T-helper 2 cell (primary cell): ENCODE measurements at places on chromosomes 4 and X.

- DNase-seq: no peak
Observed at GRCh38 chr4:100372432-100372831, 145.4 kb downstream of the EMCN start.

- DNase-seq: no peak
Observed at GRCh38 chr4:21366312-21366711, 582.3 kb downstream of the KCNIP4 start.

- DNase-seq: no peak
Observed at GRCh38 chrX:56794404-56795230, 65.6 kb downstream of the NBDY start.

GRCh38 chr4:37549041-37549440 is 137.1 kb downstream of the RELL1 start:
- no peak for DNase-seq

DNA sequence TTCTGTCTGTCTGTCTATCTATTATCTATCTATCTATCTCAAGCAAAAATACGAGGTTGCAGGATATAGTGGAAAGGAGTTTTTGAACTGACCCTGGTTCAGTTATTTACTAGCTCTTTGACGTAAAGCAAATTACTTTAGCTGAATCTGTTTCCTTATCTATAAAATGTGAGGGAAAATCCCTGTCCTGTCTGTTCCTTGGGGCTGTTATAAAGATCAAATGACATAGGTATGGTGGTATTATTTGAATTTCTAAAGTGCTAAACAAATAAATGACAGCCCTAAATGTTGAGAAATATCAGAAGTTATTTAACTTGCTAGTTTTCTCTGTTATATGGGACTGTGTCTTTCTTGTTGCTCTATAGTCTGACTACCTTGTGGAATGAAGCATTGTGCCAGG is 55.0 kb downstream of the MAGEC1 start:
- no peak for DNase-seq

- no peak for DNase-seq
Observed at GRCh38 chr4:100295792-100296191, 105.5 kb upstream of the DDIT4L start.

DNA sequence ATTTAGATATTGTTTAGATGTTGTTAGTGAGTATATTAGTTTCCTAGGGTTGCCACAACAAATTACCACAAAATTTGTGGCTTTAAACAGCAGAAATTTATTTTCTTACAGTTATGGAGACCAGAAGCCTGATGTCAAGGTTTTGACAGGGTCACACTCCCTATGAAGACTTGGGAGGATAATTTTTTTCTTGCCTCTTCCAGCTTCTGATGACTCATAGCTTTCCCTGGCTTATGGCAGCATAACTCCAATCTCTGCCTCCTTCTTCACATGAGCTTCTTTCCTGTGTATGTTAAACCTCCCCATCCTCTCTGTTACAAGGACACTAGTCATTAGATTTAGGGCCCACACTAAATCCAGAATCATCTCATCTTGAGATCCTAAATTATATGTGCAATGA is 20.9 kb upstream of the RAB40A start:
- DNase-seq: no peak

GRCh38 chr4:77852892-77853495 is 9.6 kb upstream of the MRPL1 start:
- DNase-seq: peak; percentile 94

DNA sequence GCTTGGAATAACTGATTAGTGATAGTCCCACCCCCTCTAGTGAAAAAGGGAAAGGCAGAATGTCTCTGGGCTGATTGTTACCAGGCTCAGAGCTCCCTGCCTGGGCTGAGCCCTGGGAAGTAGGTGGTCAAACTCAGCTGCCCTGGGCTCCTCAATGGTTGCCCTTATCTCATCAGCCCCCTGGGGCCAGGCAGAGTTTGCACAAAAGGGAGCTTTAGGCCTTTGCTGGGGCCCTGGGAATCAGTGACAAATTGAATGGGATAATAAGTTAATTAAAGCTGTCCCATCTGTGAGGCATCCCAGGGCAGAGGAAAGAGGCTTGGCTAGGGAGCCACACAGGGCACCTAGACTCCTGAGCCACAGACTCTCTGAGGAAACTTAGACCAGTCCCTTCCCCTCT is 89.0 kb downstream of the EFNB1 start:
- no peak for DNase-seq

DNA sequence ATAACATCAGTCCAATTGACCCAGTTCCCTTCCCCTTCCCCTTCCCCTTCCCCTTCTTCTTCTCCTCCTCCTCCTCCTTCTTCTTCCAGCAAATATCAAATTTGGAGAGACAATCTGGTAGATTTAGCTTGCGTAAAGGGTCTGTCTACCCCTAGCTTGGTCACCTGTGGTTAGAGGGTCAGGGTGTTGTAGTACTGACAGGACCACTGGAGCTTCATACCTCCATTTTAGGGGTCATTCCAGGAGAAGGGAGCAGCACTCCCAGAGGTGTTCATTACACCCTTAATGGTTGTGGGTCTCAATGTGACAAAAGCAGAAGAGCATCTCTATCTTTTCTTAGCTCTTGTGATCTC is 3.7 kb upstream of the FGB start:
- DNase-seq: no peak

- no peak for DNase-seq
Observed at GRCh38 chr4:124566030-124566429, 146.5 kb downstream of the ANKRD50 start.

- no peak for DNase-seq
Observed at GRCh38 chr4:187357045-187357643, 633.5 kb upstream of the FAT1 start.

GRCh38 chr4:13922873-13923645 is 295.5 kb upstream of the BOD1L1 start:
- DNase-seq: no peak

DNA sequence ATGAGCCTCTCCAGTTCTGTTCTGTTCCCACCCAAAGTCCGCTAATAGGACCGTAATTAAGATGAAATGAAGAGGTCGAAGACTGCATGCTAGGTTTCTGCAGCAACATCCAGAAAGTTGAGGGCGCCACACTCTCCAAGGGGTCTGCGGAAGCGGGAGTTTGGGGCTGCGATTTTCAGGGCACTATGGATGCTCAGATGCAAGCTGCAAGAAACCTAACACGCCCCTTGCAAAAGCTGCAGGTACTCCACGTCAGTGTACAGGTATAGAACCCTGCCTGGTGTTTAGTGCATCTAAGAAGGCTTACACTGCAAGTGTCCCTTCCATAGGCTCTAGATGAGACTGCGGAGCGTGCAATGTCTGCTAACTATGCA is 61.4 kb downstream of the RHOXF2B start:
- DNase-seq: no peak

GRCh38 chr4:140738139-140738538 is 18.0 kb downstream of the TBC1D9 start:
- no peak for DNase-seq

DNA sequence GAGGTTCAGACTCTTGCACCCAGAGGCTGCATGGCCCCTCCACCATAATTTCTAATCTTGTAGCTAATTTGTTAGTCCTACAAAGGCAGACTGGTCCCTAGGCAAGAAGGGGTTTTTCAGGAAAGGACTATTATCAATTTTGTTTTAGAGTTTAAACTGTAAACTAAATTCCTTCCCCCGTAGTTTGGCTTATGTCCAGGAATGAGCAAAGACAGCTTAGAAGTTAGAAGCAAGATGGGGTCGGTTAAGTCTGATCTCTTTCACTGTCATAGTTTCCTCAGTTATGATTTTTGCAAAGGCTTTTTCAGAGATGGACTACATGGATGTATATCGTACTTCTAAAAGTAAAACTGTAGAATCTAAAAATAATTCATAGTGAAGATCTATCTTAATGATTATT is 258.1 kb upstream of the IL1RAPL1 start:
- no peak for DNase-seq

DNA sequence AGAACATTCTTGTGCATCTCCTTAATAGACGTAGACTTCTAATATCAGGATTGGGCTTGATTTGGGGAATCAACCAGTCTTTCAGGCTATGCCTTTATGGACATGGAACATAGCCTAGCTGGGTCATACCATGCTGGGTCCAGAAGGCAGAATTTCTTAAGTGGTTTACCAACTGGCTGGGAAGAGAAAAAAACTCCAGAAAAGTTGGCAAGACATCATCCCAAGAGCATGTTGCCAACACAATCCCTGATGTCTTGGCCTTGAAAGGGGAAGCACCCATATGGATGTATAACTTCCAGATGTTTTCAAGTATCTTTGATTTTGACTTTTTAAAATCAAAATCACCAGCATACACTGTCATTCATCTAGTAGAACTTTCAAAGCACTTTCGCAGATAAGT is 138.0 kb upstream of the FGF13 start:
- no peak for DNase-seq

DNA sequence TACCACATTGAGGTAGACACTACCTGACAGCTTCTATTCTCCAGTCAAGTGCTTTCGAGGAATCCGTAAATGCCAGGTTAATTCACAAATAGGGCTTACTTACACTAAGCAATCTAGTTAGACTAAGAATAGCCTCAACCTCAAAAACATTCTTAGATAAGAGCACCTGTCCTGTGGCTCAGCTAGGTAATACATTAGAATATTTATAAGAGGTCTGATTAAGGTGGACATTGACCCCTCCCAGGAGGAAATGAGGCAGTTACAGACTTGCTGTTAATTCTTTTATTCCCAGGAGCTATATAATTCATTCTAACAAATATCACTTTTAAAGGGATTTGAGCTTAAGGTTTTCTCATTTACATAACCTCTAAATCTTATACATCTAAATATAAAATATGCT is 758.1 kb downstream of the GRID2 start:
- DNase-seq: no peak

DNA sequence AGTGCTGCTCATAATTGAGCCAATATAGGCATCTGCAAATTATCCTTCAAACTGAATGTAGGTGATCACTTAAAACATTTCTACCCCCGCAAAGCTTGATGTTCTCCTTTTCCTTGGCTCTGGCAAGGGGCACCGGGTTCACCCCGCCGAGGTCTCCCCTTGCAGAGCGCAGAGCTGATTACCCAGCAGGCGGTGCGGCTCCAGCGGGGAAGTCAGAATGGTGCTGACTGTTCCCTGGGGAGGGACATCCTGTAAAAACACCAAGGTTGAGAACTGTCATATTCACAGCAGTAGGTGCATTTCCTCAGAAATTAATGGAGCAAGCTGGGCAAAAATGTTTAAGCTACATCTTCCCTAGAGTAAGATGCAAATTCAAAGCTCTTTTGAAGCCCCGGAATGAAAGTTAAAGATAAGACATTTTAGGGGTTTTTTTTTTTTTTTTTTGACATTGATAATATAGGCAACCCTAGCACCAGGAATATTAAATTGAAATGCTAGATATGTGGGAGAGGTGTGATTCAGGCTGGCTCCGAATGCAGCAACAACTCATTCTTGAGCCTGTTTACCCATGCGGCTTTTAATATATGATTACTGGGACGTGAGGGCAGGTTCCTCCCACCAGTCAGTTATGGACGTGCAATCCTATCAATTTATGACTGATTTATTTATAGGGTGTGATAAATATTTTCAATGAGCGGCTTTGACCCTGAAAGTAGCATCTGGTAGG is 767.3 kb upstream of the TENM3 start:
- no peak for DNase-seq

GRCh38 chr4:65007841-65008439 is 598.7 kb upstream of the TECRL start:
- no peak for DNase-seq

DNA sequence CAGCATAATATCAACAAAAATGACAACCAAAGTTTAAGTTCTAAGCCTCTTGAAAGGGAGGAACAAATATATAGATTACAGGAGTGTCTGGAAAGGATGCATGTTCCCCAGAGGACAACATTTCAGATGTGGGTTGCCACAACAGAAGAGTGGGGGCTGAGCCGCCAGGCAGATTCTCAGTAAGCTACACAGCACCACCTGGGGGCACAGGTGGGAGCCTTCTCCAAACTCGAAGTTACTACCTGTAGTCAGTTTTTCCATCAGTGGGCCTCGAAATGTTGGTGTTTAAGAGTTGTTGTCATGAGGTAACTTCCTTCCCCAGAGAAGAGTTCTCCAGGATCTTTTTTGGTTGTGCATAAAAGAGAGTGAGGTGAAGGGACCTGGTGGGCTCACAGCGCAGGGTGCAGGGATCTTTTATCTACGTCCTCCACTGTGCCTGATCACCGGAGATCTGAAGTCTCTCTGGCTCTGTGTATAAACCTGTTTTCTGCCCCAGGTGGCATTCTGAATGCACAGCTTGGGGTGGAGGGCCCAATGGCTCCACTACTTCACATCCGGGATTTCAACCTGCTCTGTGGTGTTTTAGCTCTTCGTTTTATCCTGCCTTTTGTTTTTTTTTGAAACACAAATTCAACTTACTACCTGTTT is 58.4 kb upstream of the STS start:
- DNase-seq: peak; percentile 8

- DNase-seq: no peak
Observed at GRCh38 chr4:44760142-44760898, 34.0 kb upstream of the GNPDA2 start.

GRCh38 chrX:78037881-78038280 is 66.2 kb upstream of the PGK1 start:
- DNase-seq: no peak

DNA sequence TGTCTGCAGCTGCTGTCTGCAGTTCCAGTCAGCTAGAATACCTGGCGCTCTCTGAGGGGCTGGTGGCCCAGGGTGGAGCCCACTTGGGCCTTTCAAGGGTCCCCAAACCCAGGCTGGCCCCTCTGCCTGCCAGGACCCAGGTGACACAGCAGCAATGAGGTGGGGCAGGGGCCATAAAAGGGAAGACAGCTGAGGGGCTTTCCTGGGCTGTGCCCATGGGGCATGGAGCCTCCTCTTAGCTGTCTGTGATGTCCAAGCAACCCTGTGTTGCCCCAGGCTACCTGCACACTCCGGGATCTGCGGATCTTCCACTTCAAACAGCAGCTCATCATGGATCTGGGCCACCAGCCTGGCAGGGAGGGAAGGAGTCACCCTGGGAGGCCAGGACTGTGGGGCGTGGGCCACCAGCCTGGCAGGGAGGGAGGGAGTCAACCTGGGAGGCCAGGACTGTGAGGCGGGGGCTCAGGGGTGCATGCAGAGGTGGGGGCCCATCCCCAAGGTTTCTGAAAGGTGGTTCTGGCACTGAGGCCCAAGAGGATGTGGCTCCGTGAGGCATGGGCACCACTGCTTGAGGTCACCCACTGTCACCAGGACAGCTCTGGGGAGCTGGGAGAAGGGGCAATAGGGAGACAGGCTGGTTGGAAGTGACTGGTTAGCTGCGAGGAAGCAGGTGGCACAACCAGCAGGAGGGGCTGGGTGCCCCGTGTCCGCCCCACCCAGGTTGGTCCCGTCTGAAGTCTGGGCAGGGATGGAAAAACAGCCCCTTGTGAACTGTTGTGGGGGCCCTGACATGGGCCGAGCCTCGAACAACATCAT is 16.3 kb downstream of the NAT8L start:
- no peak for DNase-seq

DNA sequence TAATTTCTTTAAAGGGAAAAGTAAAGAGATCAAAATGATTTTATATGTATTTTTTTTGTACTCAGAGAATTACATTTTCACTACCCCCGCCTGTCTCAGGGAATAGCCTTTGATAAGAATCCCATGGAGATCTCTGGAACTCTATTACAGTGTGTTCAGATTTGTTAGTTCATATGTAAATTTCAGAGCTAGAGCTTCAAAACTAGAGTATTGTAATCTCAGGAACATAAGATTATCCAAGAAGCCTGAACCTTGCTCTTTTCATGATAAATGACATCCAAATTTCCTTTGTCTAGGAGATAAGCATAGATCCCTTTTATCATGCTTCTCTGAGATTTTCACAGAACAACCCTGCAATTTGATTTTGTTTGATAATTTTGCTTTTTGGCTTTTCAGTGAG is 82.9 kb downstream of the PDK3 start:
- DNase-seq: no peak
